Esophagus muscularis mucosa (tissue), 4 donors: ENCODE measurements at places on chromosomes 11 and 22. TPM values are rescaled to one million over a fixed set of nuclear protein-coding genes. Genes with fewer than 3 reads are reported as not detected.

GRCh38 chr11:8261921-8262551, 1.6 kb downstream of the LMO1 start:
- DNase-seq: no peak

- DNase-seq: no peak
Observed at GRCh38 chr11:82494988-82495432, 238.7 kb downstream of the FAM181B start.

GRCh38 chr11:34816698-34817213, 99.4 kb downstream of the APIP start:
- DNase-seq: peak; percentile 24

Gene CCDC15
- total RNA-seq: 0.50 TPM

Gene SYCE3
- total RNA-seq: not detected

Gene OR5M11
- not detected for total RNA-seq

- DNase-seq: no peak
Observed at GRCh38 chr11:110090466-110091026, 2.6 kb upstream of the ZC3H12C start.

- DNase-seq: no peak
Observed at GRCh38 chr11:4459500-4459899, 10.4 kb downstream of the OR52K2 start.

GRCh38 chr11:79973721-79974617, 533.1 kb upstream of the TENM4 start:
- DNase-seq: no peak

DNA sequence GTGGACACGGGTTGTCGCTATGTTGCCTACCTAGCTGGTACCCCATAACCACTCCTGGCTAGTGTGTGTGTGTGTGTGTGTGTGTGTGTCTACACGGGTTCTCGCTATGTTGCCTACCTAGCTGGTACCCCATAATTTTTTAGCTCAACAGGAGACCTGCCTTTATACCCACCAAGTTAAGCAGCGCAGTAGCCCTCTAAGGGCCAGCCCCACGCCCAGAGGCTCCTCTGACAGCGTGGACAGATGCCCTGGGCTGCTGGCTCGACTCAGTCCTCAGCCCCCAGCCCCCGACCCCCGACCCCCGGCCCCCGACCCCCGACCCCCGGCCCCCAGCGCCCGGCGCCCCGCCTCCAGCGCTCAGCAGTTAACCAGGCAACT, 351 bp upstream of the AKIP1 start:
- no peak for DNase-seq

- no peak for DNase-seq
Observed at GRCh38 chr11:78958444-78958843, 383.8 kb upstream of the NARS2 start.

Gene RELA
- 51.5 TPM for total RNA-seq

- DNase-seq: no peak
Observed at GRCh38 chr11:64753019-64753379, 6.8 kb downstream of the PYGM start.

- no peak for DNase-seq
Observed at GRCh38 chr22:46007003-46007847, 30.3 kb upstream of the WNT7B start.

DNA sequence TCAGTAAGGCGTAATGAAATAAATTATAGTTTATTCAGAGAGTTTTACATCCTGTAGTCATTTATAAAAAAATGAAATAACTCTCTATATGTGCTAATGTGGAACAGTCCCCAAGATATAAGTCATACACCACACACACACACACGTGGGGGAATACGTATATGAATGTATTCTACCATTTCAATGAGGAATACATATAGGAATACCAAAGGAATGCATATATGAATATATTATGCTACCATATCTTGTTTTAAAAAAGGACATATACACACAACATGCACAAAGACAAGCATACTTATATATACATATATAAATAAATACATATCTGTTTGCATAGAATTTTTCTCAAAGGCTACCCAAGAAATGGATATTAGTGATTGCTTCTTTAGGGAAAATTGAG, 39.6 kb upstream of the GRIK4 start:
- no peak for DNase-seq

- DNase-seq: peak; percentile 86
Observed at GRCh38 chr11:15816260-15816871, 540.0 kb downstream of the SOX6 start.

- DNase-seq: peak; percentile 78
Observed at GRCh38 chr22:48950151-48950915, 877.3 kb downstream of the BRD1 start.

GRCh38 chr22:44891791-44892190, 118.0 kb downstream of the PHF21B start:
- DNase-seq: no peak

Gene LDHAL6A
- not detected for total RNA-seq

DNA sequence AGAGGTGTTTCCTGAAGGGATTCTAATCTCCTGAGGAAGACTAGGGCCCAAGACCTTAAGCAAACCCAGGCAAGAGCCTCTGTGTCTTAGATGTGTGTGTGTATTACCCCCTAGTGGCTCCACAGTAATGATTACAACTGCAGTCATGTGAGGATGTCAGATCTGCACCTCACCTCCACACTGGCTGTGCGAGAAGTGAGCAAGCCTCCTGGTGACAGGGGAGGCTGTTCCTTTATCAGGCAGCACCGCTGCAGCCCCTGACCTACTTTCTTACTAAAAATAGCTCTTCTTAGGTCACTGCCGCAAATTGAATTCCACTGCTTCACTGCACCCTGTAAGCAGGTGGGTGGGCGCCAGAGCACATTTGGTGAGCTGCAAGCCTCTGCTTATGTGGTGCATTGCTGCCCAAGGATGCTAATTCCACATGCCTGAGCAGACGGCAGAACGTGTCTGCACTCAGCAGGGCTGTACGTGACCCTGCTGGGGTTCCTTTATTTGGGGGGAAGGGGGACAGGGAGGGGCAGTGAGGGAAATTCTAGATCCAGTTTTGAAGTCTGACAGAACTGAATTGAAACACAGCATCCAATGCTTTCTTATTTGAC, 112.4 kb downstream of the KCNC1 start:
- DNase-seq: no peak

GRCh38 chr22:44385781-44386180, 73.0 kb upstream of the SHISAL1 start:
- no peak for DNase-seq

GRCh38 chr22:37292641-37293040, 10.3 kb downstream of the CYTH4 start:
- DNase-seq: no peak

DNA sequence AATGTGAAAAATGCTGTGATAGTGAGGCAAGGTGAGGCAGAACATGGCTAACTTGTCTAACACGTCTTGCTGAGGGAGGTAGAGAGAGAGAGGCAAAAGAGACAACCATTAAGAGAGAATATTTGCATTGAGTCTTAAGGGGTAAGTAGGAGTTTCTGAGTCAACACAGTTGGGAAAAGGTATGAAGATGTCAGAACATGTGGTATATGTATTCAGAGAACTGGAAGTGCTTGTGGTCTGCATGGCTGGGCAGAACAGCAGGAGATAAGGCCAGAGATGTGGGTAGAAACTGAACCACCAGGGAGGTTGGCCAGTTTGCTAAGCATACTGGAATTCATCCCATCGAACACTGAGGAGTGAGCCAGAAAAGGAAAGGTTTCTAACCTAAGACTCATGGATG, 25.0 kb upstream of the SLC5A1 start:
- no peak for DNase-seq

Gene UBQLNL
- total RNA-seq: not detected

Gene RTCB
- 57.4 TPM for total RNA-seq

Gene MUC5AC
- under 0.01 TPM for total RNA-seq

Gene CNIH2
- not detected for total RNA-seq

GRCh38 chr11:108525161-108525560, 27.0 kb upstream of the POGLUT3 start:
- no peak for DNase-seq

Gene IZUMO1R
- not detected for total RNA-seq

DNA sequence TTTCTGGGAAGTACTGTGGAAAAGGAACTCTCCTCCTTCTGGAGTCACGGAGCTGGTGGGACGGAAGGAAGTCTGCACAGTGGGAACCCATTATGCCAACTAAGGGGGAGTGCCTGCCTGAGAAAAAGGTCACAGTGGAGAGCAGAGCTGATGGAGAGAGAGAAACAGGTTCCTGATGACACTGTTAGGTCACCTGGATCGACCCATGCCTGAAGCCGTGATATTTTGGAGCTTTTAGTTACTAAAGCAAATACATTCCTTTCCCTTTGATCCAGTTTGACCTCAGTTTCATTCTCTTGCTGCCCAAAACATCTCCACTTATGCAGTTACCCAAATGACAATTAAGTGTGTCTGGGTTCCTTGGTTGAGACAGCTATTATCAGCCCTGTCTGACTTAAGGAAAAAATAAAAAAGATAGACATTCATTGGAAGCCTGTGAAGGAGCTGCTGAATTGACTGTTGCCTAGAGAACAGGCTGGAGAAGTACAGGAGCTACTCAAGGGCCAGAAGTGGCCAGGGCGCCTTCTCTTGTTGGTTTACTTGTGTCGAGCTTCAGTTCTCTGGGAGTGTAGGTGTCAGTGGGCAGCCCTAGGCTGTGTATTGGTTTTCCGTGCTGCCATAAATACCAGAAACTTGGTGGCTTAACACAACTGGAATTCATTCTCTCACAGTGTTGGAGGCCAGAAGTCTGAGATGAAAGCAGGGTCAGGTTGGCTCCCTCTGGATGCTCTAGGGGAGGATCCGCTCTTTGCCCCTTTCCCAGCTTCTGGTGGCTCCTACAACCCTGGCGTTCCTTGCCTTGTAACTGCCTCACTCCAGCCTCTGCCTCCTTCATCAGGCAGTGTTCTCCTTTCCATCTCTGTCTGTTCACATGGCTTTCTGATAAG, 13.6 kb downstream of the MRGPRD start:
- DNase-seq: no peak

Gene RFPL3
- total RNA-seq: not detected

- DNase-seq: no peak
Observed at GRCh38 chr22:22700631-22701030, 56.2 kb downstream of the GGTLC2 start.

Gene CD44
- total RNA-seq: 271 TPM

DNA sequence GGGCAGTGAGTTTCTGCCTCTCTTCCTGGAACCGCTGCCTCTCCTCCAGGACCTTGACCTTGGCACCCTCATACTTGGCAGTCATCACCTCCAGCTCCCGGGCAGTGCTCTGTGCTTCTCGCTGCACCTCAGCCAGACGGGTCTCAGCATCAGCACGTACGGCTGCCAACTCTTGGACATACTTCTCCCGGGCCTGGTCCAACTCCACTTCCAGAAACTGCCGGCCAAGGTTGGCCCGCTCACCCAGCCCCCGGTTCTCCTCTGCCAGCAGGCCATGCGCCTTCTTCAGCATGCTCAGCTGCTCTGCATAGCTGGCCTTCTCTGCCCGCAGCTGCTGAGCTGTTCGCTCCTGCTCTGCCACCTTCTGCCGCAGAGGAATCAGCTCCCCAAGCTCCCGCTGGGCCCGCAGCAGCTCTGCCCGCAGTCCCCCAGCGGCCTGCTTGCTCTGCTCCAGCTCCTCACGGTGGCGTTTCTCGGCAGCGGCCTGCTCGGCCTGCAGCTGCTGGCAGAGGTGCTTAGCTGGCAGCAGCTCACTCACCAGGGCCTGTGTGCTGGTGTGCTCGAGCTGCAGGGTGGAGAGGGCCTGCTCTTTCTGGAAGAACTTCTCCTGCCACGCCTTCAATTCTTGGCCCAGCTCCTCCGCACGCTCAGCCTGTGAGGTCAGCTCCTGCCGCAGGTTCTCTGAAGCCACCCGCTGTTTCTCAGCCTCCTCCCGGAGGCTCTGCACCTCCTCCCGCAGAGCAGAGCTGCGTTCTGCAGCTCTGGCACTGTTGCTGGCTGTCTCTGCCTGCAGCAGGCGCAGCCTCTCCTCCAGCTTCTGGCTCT, 14.4 kb downstream of the IL18BP start:
- DNase-seq: no peak

Gene RASSF10
- total RNA-seq: not detected

Gene WBP2NL
- total RNA-seq: 1.0 TPM

DNA sequence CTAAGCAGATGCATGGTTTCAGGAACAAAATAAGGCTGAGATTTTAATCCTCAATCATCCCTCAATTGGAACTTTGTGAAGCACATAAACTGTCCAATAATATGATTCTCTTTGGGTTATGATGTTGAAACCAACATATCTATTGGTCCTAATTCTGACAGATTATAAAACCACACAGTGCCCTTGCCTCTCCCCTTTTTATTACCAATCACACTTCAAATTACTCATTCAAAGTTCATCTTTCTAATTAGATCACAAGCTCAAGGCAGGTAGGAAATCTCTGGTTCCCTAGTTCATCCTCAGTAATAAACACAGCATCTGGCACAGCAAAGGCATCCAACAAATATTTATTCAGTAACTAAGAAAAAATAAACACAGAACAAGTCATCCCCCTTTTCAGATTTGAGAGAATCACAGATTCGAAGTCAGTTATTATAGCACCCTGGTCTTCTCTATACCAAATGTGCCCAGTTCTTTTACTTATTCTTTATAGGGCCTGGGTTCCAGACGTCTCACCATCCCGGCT, 611.6 kb downstream of the INSC start:
- no peak for DNase-seq

Gene CHRNA10
- total RNA-seq: 1.9 TPM

Gene TMEM45B
- not detected for total RNA-seq

DNA sequence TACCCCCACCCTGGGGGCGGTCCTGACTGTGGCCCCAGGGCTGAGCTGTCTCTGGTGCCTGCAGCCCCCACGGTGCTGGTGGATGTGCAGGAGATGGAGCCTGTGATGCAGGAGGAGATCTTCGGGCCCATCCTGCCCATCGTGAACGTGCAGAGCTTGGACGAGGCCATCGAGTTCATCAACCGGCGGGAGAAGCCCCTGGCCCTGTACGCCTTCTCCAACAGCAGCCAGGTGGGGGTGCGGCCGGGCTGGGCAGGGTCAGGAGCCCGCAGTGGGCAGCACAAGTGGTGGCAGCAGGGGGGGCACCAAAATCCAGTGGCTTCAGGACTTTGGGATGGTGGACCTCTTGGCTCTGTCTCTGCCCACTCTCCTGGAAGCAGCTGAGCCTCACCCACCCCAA, 8.0 kb upstream of the NDUFS8 start:
- no peak for DNase-seq

GRCh38 chr11:112321501-112322172, 61.0 kb upstream of the PLET1 start:
- DNase-seq: no peak

DNA sequence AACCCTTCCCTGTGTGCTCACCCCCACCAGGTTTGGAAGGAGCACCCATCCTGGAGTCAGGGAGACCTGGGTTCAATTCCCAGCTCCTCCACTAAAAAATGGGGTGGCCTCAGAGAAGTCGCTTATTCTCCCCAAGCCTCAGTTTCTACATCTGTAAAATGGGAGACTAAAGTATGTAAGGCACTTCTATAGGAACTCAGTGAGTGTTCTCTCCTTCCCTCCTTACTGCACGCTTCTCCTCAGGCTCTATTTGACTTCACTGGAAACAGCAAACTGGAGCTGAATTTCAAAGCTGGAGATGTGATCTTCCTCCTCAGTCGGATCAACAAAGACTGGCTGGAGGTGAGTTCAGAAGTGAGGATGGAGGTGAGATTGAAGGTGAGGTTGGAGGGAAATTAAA, 11.3 kb downstream of the NCF4 start:
- DNase-seq: no peak

Gene FOXRED2
- total RNA-seq: 4.6 TPM

Gene LMO1
- not detected for total RNA-seq

- no peak for DNase-seq
Observed at GRCh38 chr11:62324731-62325556, 12.3 kb upstream of the ASRGL1 start.

- no peak for DNase-seq
Observed at GRCh38 chr11:132994966-132995365, 537.3 kb downstream of the OPCML start.
